ENCODE measurements at places on chromosomes 7 and 10.
A peak's percentile ranks its signal among the peaks of the same experiment; 100 is the strongest.

- no peak for DNase-seq
These were observed 327.9 kb downstream of the SFMBT2 start for GRCh38 chr10:7082967-7083366.

DNA sequence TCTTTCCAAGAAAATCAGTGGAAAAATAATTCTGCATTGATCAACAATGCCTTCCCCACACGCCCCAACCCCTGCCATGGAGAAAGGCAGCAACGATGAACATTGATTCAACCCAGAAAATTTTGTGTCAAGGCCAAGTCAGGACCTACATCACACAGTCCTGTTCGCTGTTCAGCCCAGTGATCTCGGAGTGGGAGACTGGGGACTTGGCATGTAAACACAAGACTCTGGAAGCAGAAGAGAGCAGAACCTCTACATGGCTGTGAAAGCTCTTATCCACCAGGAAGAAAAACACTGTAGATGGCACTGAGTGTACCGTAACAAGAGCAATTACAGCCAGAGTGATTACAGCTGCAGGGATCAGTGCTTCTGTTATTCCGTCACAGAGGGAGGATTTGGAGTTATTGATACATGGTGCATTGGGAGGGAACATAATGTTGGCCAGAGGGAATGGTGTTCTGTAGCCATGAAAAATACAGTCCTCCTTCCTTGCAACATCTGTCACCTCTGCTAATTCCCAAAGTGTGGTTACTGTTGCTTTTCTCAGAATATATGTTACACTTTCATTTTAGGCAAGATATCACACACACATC lies 136.6 kb downstream of the IQUB start:
- DNase-seq: no peak

DNA sequence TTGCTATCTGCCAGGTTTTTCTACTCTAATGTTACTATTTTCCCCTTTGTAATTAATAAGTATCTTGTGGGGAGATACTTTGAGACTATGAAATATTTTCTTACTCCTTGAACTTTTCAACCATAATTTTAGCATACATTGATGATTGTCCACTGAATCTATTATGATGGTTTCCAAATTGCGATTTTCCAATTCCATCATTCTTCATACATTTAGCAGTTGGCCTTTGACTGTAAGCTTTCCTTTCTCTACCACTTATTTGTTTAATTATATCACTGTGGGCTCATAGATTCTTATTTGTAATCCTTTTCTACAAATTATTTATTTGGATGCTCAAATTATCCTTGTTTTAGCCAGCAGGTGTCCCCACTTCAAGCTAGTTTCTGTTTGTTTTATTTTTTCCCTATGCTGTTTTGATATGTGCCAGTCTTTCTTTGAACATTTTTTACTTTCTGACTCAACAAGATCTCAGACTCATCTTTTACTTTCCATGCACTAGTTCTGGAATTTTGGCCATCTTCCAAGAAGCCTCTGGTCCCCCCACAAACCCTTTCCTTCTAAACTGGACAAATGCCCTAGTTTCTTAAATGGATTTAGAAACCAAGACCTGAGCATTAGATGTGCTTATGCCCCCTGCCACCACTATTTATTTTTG lies 11.4 kb upstream of the MRPS16 start:
- DNase-seq: no peak

GRCh38 chr7:17696422-17696821 lies 243.9 kb downstream of the SNX13 start:
- peak; percentile 15 for DNase-seq

GRCh38 chr10:133187906-133188681 lies 28.1 kb downstream of the KNDC1 start:
- no peak for DNase-seq

- no peak for DNase-seq
These were observed 50.8 kb downstream of the CAMK2B start for GRCh38 chr7:44274623-44274975.

GRCh38 chr7:19958309-19958896 lies 185.0 kb upstream of the TMEM196 start:
- no peak for DNase-seq

DNA sequence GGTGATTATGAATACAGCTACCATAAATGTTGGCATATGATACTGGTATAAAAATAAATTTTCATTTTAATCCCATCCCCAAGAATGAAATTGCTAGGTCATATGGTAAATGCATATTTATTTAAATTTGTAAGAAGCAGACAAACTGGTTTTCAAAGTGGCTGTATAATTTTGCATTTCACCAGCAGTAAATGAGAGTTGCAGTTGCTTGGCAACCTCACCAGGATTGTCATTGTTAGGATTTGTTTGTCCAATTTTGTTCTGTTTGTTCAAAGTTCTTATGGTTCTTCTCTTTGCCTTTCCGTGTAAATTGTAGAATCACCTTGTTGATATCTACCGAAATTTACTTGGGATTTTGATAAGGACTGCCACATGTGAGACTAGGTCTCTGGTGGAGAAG lies 237.4 kb downstream of the OTUD1 start:
- no peak for DNase-seq

DNA sequence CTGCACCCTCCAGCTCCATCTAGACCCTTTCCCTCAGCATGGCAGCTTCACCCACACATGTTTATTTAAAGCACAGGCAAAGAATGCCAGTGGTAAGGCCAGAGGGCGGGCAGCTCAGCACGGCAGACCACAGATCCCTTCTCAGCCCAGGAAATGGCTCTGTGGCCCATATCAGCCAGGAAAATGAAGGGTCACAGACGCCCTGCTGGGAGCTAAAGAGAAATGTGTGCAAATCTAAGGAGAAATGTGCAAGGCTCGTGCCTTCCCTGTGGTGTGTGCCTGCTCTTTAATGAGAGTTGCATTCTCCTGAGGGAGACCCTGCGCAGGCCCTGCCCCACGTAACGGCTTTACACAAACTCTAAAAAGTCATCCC lies 23.0 kb downstream of the PTPRN2 start:
- DNase-seq: no peak

DNA sequence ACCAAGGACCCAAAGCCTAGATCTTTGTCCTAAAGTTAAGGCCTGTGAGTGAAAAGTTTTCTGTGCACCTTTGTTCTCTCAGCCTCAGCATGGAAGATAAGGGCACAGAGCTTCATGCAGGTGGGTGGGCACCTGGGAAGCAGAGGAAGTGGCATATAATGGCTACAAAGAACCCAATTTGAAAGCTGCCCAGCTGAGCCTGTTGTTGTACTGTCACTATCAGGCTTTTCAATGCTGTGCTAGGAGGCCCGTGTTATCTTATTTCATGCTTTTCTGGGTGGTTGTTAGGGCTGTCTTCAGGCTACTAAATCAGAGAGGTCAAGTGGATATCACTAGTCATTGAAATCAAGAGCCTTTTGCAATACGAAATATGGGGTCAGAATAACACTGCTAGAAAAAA lies 443.8 kb downstream of the SORCS1 start:
- no peak for DNase-seq

GRCh38 chr7:137489880-137490279 lies 146.3 kb upstream of the PTN start:
- no peak for DNase-seq

GRCh38 chr10:67804395-67804678 lies 33.7 kb downstream of the DNAJC12 start:
- no peak for DNase-seq

- DNase-seq: no peak
These were observed 95.5 kb downstream of the OAT start for GRCh38 chr10:124323111-124323725.

- no peak for DNase-seq
These were observed 30.4 kb downstream of the AMPH start for GRCh38 chr7:38600741-38601140.

GRCh38 chr10:48609899-48610584 lies 5.2 kb upstream of the ARHGAP22 start:
- no peak for DNase-seq

- no peak for DNase-seq
These were observed 58.0 kb downstream of the CREM start for GRCh38 chr10:35184527-35185171.

DNA sequence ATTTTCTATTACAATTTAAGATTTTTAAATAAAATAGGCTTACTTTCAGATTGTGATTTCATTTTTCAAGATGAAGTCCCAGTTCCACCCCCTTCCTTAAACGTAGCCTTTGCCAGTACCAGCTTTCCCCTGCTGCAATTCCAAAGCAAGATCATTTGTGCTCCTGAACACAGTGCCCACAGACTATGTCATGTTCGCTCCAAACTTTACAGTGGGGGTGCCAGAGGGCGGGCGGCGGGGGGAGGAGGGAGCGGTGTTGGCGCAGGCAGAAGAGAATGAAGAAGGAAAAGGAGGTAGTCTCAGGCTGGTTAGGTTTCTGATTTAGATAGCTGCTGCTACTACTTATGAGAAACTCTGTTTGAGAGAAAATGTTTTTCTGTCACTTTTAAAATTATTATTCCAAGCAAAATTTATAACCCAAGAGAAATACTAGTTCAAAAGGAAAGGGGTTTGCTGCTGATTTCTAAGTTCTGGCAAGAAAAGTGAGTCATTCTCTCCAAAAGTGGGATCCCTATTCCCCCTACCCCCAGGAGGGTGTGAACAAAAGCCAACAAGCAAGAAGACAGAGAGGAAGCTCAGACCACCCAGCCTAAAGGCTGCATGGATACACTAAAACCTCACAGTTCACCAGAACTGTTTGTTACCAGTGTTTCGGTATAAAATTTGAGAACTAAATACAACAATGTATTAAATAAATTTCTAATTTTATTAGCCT lies 109.6 kb downstream of the SRPK2 start:
- DNase-seq: no peak

DNA sequence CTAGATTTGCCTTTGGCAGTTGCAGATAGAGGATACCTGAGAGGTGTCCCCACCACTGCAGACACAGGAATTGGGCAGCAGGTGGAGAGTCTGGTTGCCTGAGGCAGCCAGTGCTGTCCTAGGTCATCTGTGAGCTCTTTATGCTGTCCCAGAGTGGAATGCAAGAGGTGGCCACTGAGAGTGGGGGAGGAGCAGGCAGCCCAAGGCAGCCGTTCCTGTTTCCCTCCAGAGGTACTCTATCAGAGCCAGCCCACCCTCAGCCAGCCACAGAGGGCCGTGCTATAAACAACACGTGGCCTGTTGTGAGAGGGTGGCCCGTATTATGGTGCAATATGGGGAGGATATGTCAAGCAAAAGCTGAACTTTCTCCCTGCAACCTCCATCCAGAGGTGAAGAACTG lies 8.5 kb downstream of the LRRC18 start:
- DNase-seq: no peak

- DNase-seq: no peak
These were observed 82.2 kb upstream of the SCIN start for GRCh38 chr7:12488341-12488740.

GRCh38 chr10:86234541-86235270 lies 131.9 kb downstream of the GRID1 start:
- no peak for DNase-seq

DNA sequence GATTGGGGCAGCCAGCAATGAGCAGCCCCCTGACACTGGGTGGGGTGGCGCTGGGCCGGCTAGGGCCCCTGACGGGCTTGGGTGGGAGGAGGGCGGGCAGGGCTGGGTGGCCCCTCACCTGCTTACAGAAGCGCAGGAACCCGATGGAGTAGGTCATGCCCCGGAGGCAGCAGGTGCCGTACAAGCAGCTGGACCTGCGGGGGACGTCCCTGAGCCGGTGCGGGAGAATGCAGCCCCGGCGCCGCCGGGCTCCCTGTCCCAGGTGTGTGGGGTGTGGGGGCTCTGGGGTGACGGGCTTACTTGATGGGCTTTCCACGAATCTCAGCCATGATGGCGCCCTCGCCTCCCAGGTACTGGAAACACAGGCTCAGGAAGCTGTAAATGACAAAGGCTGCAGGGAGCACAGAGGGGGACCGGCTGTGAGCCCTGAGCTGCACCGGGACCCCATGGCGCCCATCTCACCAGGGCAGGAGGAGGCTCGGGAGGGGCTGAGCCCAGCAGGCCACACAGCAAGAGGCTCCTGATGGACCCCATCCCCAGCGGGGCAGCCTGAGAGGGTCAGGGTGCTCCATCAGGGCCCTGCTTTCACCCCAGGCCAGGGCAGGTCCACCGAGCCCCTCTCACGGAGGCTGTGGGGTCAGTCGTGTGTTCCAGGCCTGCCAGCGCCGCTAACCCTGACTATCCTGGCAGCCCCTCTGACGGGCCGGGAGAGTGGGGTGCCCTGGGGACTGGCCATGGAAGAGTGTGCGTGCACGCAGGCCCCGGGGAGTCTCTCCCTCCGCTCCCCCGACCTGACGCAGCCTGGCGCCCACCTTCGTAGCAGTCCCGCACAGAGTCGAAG lies 5.8 kb downstream of the TMEM184A start:
- no peak for DNase-seq

DNA sequence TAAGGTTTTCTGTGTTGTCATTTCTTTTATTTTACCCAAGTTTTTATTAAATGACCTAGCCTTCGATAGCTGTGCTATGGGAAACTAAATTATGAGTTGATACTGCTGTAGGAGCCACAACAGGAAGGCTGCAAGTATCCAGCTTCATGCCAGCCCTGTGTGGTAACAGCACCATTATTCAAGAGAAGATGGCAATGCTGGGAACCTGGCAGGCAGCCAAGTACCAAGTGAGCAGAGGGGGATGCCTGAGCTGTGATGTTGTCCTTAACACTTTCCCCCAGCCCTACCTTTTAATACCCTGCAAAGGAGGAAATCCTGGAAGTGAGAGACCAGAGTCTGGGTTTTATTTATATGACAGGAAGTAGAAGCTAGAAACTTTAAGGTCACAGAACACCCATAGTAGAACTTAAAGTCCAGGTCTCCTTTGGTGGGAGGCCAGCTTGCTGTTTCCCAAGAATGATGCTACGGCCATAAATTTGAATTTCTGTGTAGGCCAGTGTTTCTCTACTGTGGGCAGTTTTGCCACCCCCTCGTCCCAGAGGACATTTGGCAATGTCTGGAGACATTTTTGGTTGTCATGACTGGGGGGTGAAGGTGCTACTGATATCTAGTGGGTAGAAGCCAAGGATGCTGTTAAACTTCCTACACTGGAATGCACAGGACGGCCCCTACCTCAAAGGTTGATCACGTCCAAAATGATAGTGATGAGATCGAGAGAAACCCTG lies 9.2 kb upstream of the ATXN7L1 start:
- DNase-seq: peak; percentile 9

GRCh38 chr7:1670894-1671593 lies 967 bp downstream of the ELFN1 start:
- DNase-seq: no peak

DNA sequence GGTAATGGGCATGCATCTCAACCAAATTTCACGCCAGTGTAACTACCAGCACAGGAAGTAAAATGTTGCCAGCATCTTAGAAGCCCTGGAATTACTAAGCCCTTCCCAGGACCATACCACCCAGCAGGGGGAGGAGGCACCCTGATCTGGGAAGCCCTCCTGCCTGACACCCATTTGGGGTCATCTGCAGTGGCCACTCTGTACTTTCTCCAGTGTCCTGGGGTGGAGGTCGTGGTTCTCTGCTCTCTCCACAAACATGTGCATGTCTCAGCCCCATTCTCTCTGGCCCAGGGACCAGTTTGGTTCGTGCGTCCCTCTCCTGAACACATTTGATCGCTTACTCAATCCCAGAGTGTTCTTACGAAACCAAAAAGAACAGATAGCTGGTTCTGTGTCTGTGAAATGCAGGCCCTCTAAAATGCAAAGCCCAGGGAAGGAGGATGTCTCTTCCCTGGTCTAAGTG lies 9.4 kb upstream of the LRRC27 start:
- no peak for DNase-seq

- no peak for DNase-seq
These were observed 208.7 kb upstream of the FAM3C start for GRCh38 chr7:121604627-121605316.

Measured in caudate nucleus (tissue), 63 donors.